ENCODE measurements at places on chromosomes 4 and X.

DNA sequence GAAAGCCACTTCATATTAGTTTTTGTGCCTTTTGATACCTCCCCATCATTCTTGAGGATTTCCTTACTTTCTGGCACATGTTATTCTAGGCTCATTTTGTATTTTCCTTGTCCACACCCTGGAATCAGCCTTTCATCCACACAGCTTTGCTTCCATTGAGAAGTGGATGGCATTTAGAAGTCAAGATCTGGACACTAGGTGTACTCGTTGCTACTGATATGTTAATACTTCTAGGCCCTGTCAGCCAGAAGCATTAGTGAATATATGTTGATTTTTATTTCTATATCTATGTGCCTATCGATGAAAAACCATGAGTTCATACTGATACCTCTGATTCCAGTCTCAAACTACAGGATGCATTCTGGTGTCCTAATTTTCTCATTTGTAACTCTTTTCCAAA is 73.2 kb downstream of the ARHGAP24 start:
- DNase-seq, result no peak

DNA sequence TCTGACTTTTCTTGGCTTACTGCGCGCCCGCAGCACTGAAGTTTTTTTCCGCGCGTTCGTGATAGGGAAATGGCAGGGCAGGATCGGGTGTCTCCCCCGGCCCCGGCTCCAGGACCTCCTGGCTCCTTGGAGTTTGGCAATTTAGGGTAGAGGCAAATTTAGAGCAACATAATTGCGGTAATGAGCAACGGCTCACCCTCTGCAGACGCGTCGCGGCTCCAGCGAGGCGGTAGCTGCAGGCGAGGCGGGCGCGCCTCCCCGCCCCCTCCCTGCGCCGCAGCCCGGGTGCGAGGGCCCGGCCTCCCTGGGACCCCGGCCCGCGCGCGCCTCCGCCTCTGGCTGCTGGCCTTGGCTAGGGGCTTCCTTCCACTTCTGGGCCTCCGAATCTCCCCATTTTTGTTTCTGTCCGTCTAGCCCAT is 6.2 kb downstream of the MSX1 start:
- no peak for DNase-seq

DNA sequence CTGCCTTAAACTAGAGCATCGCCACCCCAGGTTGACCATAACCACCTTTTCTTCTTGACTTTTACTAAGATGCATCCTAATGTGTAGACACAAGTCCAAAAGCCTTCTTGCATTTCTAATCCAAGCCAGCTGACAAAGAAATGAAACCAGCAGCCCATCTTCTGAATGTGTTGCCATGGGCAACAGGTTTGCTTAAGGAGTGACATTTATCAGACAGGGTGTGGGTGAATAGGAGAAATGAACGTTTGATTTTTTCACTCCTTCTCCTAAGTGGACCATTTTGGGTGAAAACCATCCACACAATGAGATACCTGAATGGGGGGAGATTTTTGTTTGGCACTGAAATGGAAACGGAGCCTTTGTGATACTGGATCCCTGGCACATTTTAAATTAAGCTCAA is 72.7 kb upstream of the C4orf50 start:
- no peak for DNase-seq

DNA sequence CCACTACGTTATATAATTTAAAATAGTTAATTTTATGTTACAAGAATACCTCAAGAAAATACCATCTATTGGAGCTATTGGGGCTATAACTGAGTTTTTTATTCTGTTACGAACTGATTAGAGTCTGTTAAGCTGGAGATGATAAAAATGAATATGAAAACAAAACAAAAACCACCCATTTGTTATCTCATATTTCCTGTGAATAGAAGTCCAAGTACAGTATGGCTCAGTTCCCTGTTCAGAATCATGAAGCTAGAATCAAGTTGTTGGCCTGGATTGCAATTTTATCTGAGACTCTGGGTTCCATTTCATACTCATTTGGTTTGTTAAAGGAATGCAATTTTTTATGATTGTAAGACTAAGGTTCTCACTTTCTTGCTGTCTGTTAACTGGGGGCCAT is 319.1 kb upstream of the PCDH18 start:
- DNase-seq, result no peak

DNA sequence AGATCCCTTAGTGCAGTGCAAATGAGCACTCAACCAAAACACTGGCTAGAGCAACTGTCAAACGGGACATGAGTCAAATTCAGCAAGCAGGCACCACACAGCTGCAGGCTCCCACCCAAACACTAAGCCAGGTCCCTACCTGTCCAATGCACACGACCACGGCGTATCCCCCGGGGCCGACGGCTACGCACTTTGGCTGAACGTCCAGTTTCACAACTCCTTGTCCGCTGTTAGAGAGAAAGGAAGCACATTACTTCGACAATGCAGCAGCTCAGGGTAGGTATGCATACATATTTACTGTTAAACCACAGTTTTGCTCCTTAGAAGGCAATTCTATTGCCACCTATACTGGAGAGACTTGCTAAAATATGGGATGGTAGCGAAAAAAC is 35.4 kb downstream of the WDR1 start:
- DNase-seq, result no peak

- DNase-seq, result no peak
Observed at GRCh38 chrX:74458736-74459135, 37.4 kb downstream of the SLC16A2 start.

- DNase-seq, result no peak
Observed at GRCh38 chrX:10714531-10714930, 94.1 kb upstream of the MID1 start.

- no peak for DNase-seq
Observed at GRCh38 chr4:95263391-95263790, 285.4 kb downstream of the UNC5C start.

- DNase-seq, result no peak
Observed at GRCh38 chrX:118730500-118731247, 3.3 kb downstream of the IL13RA1 start.

DNA sequence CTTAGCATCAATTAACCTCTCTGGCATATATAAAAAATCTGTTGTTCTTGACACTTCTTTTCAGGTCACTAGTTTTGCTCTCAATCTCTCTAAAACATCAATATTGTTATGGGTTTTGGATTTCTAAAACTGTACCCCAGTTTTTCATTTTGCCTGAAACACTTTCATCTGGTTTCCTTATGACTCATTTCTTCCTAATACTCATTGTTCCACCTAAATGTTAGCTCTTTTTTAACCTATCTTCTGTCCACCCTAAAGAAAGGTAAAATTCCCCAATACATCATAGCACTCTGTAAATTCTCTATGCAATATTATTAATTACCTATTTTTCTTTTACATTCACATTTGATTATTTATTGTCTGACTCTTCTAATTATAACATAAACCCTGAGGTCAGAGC is 575.5 kb upstream of the NDST4 start:
- DNase-seq, result no peak

DNA sequence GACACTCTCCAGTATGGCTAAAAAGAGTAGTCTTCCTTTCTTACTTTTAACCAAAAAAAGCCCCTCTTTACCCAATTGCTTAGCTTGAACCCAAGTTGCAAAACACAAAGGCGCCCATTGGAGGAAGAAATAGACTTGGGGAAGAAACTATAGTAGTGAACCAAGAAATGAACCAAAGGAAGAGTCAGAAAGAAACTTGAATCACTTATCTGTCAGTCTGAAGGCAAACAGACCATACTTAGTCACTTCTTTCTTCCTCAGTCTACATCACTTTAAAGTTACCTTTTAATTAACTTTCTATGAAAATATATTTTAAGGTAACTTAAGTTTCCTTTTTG is 161.4 kb upstream of the GIMD1 start:
- no peak for DNase-seq

GRCh38 chr4:188550296-188550695 is 411.1 kb downstream of the TRIML1 start:
- DNase-seq, result no peak

DNA sequence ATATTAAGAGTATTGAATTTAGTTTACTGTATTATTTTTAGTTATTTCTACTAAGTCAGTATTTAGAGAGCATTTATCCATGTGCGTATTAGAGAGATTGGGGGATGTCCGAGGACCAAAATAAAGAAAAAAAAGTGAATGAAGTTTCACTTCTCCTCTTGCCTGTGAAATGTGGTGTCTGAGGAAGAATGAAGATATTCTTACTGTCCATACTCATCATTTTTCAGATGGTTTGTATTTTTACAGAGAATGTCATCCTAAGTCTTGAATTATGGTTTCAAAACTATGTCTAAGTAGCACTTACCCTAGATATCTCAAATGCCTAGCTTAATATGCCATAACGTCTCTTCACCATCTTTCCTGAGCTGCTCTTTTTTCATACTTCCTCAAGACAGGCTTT is 854.3 kb downstream of the C4orf33 start:
- DNase-seq, result no peak

DNA sequence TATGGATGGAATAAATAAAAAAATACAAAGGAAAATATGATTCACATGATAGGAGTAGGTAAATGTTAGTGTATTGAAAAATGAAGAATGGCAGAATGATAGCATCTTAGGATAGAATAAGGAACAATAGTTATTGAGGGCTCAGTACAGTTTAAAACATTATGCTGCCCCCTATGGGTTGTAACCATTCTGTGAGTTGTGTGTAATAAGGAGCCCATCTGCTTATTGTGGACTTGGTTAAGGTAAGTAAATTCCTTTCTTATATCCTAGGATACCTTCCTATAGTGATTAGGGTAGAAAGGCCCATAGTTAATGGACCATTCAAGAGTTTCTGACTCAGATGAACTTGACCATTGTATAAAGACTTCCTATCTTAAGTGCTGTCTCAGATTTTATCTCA is 195.8 kb downstream of the PDHA2 start:
- DNase-seq, result no peak

- DNase-seq, result no peak
Observed at GRCh38 chrX:22542641-22543040, 269.9 kb downstream of the CBLL2 start.

- no peak for DNase-seq
Observed at GRCh38 chr4:88078579-88078978, 71.1 kb downstream of the PKD2 start.

DNA sequence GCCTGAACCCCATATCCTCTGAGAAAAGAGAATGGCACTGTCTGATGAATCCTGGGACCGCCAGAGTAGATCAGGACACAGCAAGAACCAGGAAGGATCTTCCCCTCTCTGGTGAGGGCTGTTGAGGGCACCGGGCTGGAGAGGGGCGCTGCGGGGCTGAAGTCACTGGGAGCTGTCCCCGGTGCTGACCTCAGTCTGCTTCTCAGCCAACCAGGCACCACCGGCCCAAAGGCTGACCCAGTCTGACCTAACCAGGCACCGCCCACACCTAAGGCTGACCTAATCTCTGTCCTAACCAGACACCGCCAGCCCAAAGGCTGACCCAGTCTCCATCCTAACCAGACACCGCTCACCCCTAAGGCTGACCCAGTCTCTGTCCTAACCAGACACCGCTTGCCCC is 82.8 kb downstream of the CPZ start:
- DNase-seq, result no peak

DNA sequence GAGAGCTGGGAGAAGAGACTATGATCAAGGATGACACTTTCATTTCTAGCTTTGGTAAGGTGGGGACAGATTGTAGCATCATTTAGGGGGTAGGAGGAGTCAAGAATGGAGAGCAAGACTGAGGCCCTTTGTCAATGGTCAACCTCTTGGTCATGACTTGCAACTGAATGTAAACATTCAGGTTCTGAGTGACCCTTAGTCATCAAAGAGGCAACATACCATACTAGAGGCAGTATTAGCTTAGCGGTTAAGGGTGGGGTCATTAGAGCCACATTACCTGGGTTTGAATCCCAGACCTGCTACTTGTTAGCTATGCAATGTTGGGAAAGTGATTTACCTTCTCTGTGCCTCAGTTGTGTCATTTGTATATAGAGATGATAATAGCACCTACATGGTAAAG is 76.5 kb downstream of the MED28 start:
- DNase-seq, result no peak

- no peak for DNase-seq
Observed at GRCh38 chr4:153143527-153144348, 60.5 kb upstream of the TRIM2 start.

GRCh38 chr4:66893807-66894206 is 651.5 kb downstream of the CENPC start:
- DNase-seq, result no peak

- no peak for DNase-seq
Observed at GRCh38 chrX:115030625-115031024, 13.2 kb upstream of the IL13RA2 start.

DNA sequence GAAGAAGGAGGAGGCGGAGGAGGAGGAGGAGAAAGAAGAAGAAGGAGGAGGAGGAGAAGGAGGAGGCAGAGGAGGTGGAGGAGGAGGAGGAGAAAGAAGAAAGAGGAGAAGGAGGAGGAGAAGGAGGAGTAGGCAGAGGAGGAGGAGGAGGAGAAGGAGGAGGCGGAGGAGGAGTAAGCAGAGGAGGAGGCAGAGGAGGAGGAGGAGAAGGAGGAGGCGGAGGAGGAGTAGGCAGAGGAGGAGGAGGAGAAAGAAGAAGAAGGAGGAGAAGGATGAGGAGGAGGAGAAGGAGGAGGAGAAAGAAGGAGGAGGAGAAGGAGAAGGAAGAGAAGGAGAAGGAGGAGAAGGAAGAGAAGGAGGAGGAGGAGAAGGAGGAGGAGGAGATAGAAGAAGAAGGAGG is 19.9 kb downstream of the MRFAP1 start:
- no peak for DNase-seq

- DNase-seq, result no peak
Observed at GRCh38 chr4:20253735-20254409, 2.2 kb downstream of the SLIT2 start.

DNA sequence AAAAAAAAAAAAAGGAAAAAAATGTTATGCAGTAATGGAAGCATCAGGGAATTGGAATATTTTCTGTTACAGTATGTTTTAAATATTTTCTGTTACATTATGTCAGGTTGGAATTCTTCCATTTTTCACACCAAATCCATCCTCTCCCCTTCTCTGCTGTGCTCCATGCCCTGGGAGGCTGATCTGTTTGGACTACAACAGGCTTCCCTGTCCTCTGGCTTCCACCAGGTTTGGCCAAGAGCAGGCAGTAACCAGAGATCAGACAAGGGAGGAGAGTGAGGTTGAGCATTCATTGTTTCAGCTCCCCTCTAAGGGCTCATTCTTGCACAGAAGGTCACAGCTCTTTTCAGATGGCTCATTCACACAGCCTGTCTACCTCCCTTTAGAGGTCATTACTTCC is 11.7 kb upstream of the TMEM184C start:
- no peak for DNase-seq

GRCh38 chr4:7781993-7782392 is 157.7 kb downstream of the AFAP1 start:
- DNase-seq, result no peak

- DNase-seq, result no peak
Observed at GRCh38 chr4:47075262-47075661, 43.9 kb downstream of the GABRB1 start.

DNA sequence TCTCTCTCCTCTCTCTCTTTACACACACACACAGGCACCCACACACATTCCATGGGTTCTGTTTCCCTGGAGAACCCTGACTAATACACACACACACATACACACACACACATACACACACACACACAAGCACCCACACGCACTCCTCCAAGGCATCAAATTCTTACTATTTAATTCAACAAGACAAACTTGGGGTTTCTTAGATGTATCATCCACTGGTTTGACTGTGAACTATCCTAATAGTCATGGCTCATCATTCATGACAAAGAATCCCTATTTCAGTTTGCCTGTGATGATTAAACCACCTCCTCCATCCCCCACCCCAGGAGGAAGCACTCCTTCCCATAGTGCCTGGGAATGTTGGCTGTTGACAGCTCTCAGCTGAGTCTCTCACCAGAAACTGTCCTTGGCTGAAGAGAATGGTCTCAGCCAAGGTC is 98.2 kb downstream of the USP46 start:
- DNase-seq, result no peak
